Renal cortical epithelial cell (primary cell): ENCODE measurements at places on chromosomes 4 and X.
A peak's percentile ranks its signal among the peaks of the same experiment; 100 is the strongest.

GRCh38 chr4:5979981-5980380 is 38.2 kb downstream of the C4orf50 start:
- DNase-seq = no peak

GRCh38 chrX:66050140-66050569 is 10.3 kb upstream of the VSIG4 start:
- DNase-seq = no peak

GRCh38 chr4:187827631-187828030 is 167.9 kb upstream of the ZFP42 start:
- no peak for DNase-seq

- no peak for DNase-seq
Measured at GRCh38 chrX:38860106-38861013, 59.1 kb downstream of the MID1IP1 start.

GRCh38 chr4:104128850-104129213 is 365.9 kb downstream of the CXXC4 start:
- peak; percentile 94 for DNase-seq

GRCh38 chr4:55397126-55397436 is 1.3 kb downstream of the TMEM165 start:
- no peak for DNase-seq
